NCI-H774 (cell line): ENCODE measurements at places on chromosomes 16 and 17.

GRCh38 chr17:71084219-71084618 is 914.9 kb downstream of the KCNJ2 start:
- DNase-seq: no peak

- no peak for DNase-seq
These were observed 590.6 kb upstream of the SOX9 start for GRCh38 chr17:71530248-71530647.

GRCh38 chr16:57684626-57685358 is 9.8 kb upstream of the DRC7 start:
- no peak for DNase-seq

GRCh38 chr17:5413682-5414081 is 5.8 kb downstream of the NUP88 start:
- DNase-seq: no peak

DNA sequence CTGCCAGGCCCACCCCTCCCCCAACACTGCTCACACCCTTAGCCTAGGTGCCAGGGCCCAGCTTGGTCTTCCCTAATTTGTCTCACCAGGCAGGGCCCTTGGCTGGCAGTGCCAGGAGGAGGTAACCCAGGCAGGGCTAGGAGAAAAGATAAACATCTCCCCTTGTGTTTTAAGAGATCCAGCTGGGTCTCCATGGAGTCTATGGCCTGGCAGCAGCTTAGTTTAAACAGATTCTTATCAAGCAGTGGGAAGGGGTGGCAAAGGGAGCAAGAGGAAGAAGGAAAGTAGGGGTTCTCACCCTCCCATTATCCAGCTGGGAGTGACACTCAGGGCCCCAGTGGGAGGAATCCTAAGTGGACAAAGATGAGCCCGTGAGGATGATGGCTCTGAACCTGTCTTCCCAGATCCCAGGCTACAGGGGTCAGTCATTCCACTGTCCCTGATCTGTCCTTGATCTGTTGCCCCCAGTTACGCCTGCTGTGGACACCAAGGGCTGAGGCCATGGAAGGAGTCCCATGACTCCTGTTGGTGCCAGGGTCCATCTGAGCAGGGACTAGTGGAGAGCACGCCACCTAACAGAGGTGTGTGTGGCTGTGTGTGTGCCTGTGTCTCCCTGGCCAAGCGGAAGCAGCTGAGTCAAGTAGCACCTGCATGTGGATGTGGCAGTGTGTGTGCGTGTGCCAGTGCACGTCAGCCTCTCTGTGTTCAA is 47.4 kb upstream of the MEIOC start:
- DNase-seq: peak; percentile 98

GRCh38 chr16:71216714-71217113 is 13.8 kb downstream of the HYDIN start:
- no peak for DNase-seq

DNA sequence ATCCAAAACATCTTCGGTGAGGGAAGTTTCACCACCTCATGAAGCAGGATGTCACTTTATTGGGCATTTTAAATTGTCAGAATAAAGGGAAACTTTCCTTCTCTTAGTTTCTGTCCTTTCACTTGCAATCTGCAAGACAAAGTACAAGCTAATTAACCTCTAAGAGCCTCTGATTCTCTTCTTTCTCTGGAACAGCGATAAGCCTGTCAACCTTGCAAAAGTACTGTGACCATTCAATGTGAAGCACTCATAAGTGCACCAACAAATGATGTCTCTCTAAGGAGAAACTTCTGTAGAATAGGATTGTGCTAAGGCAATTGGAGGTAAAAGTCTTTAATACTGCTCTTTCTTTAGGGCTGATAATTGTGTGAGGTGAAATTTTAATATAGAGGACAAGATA is 1622.3 kb downstream of the CDH8 start:
- DNase-seq: no peak

GRCh38 chr17:45895969-45896785 is 1.8 kb downstream of the MAPT start:
- DNase-seq: no peak

DNA sequence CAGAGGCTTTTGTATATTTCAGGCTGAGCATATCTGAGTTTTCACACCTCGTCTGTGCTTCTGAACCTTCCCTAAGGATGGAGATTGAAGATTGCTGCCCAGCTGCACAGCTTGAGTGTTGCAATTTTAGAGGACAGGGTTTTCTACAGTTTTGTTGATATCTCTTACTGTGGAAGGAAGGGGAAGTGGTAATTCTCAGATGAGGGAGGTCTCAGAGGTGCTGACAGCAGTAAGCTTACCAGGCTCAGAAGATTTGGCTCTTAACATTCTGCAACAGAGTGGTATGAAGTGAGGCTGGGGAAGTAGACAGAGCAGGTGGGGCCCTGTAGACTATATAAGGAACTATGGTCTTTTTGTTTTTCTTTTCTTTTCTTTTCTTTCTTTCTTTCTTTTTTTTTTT is 45.8 kb upstream of the ARHGAP17 start:
- no peak for DNase-seq

GRCh38 chr17:57633236-57633635 is 111.9 kb downstream of the CCDC182 start:
- DNase-seq: no peak

- DNase-seq: peak; percentile 48
These were observed 1.0 kb upstream of the ANKRD40CL start for GRCh38 chr17:50768346-50768761.

DNA sequence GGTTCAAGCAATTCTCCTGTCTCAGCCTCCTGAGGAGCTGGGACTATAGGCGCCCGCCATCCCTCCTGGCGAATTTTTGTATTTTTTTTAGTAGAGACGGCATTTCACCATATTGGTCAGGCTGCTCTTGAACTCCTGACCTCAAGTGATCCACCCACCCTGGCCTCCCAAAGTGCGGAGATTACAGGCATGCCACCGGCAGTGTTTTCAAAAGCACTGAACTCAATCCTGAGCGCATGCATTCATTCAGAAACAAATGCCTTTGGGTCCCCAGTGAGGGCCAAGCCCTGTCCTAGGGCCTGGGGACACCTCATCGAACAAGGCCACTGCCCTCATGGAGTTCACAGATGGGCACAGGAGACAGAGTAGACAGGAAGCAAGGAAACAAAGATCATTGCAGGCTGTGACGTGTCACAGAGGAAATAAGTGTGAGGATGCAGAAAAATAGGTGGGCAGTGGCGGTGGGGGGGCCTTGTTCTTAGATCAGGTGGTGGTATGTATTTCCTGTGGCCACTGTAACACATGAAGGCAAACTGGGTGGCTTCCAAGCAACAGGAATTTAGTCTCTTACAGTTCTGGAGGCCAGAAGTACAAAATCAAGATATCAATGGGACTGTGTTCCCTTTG is 12.5 kb downstream of the TMEM114 start:
- no peak for DNase-seq

GRCh38 chr16:88713568-88714419 is 7.5 kb downstream of the CTU2 start:
- no peak for DNase-seq

DNA sequence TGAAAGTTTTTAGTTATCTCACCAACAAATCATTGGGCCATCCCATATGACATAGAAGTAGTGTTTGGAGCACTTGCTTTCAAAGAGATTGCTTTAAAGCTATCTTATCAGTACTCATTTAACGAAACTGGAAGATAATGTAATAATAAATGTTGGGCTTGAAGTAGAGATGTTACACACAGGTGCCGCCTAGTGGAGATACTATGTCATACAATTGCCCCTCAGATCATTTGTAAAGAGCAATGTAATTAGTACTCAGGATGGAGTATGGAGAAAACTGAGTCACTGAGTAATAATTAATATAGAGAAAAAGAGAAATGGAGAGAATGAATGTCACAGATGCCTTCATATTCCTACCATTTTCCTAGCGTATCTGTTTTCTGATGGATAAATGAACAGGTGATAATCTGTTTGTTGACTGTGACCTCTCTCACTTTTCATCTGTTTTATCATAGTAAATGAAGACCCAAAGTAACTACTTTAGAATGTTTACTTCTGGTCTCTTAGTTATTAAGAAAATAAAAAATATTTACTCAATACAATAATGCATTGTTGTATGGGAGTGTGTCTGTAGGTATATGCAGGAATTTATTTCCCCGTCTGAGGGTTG is 80.4 kb downstream of the EFCAB5 start:
- peak; percentile 58 for DNase-seq
